ENCODE measurements at places on chromosomes 11 and 22.

GRCh38 chr11:70824605-70825245, 426.4 kb downstream of the CTTN start:
- no peak for DNase-seq

DNA sequence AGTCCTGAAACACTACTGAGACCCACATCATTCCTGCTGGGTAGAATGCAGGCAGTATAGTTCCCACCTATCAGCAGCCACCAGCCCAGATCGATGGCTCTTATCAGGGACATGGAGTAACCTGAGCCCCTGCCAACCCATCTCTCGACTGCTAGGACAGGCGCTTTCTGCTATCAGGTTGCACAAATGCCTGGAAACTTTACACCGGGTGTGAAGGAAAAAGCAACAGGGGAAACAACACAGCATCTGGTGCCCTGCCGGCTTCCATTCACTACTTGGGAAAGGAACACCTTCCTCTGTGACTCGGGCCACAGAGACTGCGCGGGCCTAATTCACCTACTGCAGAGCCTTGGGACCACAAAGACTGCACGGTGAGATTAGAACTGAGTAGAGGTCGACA, 18.5 kb downstream of the RBFOX2 start:
- DNase-seq, result no peak

DNA sequence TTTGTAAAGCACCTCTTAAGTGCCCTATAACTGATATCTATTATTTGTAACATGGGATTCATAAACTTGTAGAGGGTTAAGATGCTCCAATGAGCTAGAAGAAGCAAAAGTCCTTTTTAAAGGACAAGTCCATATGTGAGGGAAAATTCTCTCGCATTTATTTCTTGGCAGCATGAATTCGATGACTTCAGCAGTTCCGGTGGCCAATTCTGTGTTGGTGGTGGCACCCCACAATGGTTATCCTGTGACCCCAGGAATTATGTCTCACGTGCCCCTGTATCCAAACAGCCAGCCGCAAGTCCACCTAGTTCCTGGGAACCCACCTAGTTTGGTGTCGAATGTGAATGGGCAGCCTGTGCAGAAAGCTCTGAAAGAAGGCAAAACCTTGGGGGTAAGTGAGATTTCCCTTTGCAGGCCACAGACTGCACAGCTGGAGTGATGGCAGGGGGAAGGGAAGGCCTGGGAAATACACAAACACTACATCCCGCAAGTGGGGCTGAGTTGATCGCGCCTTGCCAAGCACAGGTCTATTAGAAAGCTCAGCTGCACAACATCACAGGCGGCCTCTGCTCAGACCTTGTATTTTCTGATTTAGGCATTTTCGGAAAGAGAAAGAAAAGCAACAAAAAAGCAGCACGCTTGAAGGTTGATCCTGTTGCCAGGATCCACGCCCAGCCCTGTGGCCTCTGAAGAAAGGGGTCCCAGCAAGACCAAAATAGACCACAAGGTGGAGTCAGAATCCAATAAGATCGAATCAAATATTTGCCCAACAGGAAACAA, 1.5 kb downstream of the MS4A8 start:
- no peak for DNase-seq

DNA sequence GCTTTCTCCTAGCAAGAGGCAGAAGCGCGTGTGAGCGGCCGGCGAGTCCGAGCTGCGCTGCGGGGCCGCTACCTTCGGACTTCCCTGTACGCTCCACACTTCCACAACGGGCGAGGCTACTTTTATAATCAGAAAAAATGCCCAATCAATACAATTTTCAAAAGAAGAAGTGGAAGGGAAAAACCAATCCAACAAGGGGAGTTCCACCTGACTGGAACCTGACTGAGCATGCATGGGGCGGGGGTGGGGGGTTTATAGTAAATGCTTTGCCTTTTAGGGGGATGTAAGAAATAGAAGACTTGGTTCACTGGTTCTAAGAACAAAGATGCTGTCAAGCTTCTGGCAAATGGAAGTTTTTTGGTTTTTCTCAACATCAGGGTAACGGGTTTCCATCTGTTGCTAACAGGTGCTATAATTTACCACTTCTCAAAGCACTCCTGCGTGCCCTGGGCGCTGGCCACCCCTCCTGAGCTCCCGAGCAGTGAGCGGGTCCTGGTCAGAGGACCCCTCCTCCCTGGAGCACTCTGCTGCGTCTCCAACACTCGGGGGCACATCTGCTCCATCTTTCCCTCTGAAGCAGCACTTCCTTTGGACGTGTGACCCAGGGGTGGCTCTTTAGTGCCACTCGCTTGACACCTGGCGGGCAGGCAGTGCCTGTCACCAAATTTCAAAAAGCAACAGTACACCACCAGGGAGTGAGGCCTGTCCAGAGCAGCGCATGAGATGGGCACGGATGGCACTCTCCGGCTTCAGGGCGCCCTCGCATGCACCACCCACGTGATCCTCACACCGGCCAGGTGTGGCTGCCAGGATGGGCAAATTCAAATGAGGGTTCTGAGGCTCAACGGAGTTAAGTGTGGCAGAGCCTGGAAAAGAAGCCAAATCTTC, 21.6 kb upstream of the BID start:
- DNase-seq, result no peak

DNA sequence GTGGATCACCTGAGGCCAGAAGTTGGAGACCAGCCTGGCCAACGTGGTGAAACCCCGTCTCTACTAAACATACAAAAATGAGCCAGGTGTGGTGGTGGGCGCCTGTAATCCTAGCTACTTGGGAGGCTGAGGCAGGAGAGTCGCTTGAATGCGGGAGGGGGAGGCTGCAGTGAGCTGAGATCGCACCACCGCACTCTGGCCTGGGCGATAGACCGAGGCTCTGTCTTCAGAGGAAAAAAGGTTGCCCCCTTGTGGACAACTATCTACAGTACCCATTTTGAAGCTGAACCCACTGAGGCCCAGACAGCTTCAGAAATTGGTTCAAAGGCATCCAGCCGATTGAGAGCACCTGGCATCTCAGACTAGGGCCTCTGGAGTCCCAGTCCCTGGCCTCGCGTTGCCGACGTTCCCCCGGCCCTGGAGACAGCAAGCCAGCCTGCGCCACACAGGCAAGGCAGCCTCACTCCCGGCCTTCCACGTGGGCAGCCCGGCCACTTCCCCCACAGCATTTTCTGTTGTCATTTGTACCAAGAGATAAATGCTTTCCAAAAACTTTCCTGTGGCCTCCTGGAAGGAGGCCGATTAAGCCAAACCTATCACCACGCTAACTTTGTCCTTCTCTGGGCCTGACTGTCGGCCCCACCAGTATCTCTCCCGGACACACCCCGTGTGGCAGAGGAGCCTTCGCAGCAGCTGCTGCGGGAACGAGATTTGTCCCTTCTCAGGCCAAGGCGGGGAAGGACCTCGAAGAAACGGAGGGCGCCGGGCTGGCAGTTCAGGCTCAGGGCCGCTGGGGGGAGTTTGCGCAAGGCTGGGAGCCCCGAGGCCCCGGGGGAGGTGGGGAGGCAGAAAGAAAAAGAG, 82.8 kb downstream of the FLI1 start:
- peak; percentile 33 for DNase-seq

- no peak for DNase-seq
Measured at GRCh38 chr11:118641397-118642019, 34.1 kb downstream of the PHLDB1 start.

GRCh38 chr11:28537822-28538221, 429.6 kb downstream of the METTL15 start:
- DNase-seq, result peak; percentile 65

DNA sequence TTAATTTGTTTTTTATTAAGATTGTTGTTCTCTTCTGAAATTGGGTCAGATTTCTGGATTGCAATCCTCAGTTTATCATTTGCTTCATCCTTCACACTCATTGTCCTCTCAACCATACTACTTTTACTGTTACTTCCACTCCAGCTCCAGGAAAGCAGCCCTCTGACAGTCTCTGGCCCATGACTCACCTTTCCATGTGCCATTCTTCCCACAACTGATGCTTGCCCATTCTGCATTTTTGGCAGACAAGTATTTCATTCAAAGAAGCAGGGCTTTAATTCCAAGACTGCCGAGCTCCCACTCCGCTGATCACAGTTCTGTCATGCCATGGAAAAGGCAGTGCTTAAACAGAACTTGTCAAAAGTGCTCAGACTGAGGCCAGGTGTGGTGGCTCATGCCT, 139.2 kb downstream of the WNT11 start:
- peak; percentile 35 for DNase-seq

DNA sequence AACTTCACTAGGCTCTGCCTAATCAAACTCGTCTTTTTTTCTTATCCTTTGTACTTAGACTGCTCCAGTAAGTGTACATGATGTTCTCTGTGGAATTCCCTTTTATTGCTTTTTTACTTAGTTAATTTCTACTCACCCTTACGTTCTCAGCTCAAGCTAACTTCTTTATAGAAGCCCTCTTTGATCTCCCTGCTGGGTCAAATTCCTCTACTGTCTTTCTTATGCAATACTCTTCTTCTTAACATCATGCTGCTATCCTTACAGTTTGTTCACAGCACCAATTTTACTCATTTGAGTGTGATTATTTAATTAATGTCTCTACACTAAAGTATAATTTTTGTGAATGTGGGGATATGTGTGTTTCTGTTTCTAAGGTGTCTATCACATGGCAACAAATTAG, 498.3 kb downstream of the CNTN5 start:
- DNase-seq, result no peak

DNA sequence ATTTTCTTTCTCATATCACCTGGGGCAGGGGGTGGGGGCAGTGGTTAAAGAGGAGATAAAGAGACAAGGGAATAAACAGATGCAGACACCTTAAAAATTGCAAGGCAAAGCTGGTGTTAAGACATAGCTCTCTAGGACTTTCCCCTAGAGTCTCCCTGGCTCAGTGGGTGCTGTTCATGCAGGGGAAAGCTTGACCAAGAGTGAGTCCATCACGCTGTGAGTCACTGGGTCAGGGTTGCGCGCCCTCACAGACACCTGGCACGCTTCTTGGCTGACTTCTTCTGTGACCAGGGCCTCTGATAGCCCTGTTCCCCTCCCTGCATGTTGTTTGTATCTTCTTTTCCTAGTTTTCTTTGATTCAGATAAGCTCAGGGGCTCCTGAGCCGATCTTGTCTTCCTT, 31.9 kb downstream of the COMMD9 start:
- DNase-seq, result peak; percentile 54

DNA sequence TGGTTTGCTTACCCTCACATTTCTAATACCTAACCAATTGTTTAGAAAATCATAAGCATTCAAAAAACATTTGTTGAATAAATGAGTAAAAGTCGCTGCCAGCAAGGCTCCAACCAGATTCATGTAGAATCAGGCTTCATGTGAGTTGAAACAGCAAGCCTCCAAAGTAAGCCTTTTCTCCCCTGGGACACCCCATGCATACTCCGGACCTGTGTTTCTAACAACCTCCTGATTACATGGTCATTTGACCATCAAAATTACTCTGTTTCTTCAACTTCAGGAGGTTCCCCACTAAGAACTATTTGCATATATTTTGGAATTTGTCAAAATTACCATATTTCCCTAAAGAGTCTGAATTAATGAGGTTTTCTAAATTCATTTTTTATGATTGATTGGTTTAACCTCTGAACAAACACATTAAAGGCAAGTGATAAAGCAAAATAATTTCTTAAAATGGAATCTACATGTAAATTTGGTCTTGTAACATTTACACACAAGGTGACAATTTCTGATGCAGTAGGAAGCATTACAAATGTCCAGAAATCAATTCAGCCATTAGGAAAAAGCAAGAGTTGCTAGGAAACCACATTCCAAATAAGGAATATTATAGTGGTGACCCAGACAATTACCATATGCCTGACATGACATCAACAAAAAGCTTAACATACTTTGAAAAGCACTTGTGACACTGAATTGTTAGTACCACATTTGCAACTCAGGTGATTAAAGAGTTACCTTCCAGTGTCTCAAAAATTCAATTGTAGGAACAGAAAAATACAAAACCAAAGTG, 252.6 kb downstream of the GUCY1A2 start:
- DNase-seq, result no peak

DNA sequence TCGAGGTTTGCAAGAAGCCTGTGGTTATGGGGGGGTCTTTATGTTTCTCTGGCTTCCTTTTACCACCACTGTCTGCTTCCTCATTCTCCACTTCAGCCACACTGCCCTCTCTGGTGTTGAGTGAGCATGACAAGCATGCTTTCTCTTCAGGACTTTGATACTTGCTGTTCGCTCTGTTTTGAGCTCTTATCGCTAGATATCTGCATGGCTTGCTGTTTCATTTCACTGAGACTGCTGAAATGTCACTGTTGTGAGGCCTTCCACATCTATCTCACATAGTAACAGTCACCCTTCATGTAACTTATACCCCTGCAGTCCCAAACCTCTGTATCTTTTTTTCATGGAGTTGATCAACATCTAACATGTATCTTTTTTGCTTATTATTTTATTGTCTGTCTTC, 59.8 kb downstream of the TMEM135 start:
- DNase-seq, result peak; percentile 27

DNA sequence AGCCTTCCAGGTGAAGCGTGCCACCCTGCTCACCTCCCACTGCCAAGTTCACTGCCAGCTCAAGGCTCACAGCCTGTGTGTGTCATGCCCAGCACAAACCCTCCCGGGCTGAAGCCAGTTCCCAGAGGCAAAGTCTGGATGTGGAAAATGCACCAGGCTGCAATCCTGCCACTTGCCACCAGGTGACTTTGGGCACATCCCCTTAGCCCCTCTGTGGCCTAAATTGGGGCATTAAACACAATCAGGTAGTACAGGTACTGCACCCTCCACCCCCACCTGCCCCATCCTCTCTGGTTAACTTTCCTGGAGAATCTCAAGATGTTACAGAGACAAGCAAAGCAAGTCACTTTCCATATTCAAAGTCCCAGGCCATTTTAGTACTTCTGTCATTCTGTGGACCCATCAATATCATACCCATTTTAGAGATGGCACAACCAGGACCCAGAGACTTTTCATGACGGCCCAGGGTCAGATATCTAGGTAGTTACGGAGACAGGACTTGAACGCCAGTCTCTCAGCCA, 1.8 kb upstream of the RASD2 start:
- DNase-seq, result no peak

GRCh38 chr22:39721206-39722031, 150.9 kb downstream of the CACNA1I start:
- DNase-seq, result no peak
